Epithelial cell of proximal tubule (primary cell): ENCODE measurements at places on chromosomes 6 and 20. TPM values are rescaled to one million over a fixed set of nuclear protein-coding genes. Genes with fewer than 3 reads are reported as not detected.

DNA sequence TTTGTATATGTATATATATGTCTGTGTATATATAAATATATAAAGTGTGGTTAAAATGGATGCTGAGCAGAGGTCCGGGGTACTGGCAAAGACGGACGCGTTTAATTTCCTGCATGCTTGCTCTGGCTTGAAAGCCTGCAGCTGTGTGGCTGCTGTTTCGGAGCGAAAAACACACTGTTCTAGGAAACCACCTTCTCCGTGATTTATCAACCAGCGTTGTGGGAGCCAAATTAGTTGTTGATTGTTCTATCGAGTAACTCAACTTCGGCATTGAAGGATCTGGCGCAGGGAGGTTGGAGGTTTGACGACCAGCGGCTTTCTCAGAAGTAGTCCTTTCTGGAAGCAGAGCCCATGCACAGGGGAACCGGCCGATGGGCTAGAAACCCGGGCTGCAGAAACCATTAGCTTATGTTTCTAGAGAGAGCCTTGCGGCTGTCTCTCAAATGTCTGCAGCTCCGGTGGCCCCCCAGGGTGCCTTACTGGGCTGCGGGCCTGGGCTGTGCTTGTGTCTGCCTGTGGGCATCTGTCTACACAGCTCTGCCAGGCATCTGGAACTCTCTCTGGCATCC lies 81.8 kb downstream of the EDN3 start:
- DNase-seq, result no peak

- no peak for DNase-seq
Measured at GRCh38 chr6:33663727-33664449, 42.8 kb downstream of the ITPR3 start.

DNA sequence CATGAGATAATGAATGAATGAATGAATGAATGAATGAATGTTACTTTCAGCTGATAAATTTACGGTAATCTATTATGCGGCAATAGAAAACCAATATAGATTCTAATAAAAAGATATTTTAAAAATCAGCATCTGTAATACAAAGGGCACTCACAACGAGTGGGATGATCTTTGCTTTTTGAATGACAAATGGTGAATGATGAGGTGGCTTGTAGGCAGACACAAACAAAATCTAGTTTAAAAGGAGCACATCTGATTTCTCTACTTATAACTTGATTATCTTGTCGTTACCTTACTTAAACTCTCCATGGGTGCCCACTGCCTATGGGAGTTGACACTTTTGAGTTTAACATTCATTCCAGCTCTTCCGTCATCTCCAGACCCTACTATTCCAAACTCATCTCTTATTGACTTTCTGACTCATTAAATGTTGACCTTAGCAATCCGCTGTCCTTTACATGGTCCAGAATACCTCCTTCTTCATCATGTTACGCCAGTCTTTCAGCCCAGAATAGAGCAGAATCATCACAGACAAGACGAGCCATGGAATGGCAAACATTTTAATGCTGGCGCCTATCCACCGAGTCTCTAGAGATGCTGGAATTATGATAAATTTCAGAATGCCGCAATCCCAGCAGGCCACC lies 41.3 kb downstream of the NHLRC1 start:
- DNase-seq, result no peak

- DNase-seq, result no peak
Measured at GRCh38 chr6:152828431-152828830, 77.8 kb downstream of the VIP start.

DNA sequence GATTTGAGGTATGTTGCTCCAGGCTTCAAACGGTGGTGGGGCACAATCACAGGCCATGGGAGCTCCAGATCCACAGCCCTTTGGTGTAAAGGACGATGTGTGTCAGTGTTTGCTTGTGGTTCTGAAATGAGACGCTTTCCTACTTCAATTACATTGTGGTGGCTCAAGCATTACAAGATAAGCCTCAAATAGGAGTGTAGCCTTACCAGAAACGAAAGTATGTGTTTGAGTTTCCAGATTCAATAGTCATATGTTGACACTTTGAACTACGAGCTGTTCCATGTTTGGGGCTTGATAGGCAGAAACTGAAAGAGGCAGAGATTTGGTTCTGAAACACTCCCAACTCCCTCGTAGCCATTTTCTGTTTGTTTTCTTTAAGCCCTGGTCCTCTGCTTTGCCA lies 187.1 kb downstream of the MYLK4 start:
- DNase-seq, result no peak

- DNase-seq, result no peak
Measured at GRCh38 chr20:45919542-45920399, 7.8 kb upstream of the PLTP start.

DNA sequence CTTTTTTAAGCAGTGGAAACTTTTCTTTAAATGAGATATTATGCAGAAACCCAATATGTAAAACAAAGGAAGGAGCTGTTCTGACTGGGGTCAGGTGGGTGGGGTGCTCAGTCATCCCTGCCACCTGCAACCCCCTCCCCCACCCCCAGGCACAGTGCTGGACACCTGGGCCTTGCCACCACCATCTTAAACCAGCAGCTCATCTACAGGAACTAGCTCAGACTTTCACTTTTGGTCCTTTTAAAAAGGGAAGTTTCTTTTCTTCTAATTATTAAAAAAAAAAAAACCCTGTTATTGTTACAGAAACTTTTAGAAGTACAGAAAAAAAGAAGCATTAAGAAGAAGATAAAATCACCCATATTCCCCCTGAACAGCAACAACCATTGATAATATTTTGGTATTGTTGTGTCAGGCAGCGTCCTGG lies 37.1 kb downstream of the PPP1R16B start:
- no peak for DNase-seq

- no peak for DNase-seq
Measured at GRCh38 chr20:45951925-45952834, 17.7 kb downstream of the PCIF1 start.

DNA sequence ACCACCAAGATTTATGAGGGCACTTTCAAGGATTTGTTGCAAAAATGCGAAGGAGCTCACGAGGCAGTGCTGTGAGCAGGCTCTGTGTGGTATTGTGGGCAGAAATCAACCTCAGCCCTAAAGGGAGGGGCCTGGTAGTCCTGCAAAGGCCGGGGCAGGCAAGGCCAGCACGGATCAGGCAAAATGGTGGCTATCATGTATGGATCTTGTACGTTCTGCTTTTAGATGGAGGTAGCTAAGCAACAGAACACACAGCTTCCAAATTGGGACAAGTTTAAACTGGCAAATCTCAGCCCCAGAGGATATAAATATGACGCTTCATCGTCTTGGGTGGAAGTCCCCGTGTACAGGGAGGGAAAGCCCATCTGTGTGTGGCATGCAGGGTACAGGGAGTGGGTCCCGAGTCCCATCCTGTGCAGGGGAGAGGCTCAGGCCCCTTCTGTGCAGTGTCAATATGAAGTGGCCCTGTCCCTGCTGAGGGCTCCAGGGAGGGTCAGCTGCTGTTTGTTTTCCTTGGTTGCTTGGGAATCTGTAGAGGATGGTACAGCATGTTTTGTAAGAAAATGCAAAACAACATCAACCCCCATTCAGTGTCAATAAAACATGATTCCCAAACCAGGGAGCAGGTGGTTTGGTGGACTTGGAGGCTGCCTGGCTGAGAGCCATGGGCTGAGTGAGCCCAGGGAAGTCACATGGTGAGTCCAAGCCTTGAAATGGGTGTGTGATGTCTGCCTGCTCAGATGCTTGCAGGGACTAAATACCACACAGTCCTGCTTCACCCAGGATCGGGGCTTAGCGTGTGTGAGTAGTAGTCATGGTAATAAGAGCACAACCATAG lies 113.0 kb downstream of the SYCP2 start:
- DNase-seq, result no peak

DNA sequence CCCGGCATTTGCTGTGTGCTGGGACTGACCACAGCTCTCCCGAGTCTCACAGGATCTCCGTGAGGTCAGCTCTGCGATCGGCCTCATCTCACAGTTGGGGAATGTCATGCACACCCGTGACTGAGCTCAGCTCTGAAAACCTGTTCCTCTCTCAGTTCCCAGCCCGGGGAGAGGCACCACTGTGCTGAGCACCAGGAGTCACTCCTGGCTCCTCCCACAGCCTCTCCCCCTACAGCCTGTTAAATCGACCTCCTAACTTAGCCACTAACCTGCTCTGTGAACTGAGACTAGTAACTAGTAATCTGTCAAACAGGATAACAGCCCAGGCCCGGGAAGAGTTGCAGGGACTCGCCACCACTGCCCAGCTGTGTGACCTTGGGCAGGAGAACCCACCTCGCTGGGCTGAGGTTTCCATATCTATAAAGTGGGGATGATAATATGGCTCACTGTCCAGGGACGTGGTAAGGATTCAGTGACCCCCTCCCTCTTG lies 20.1 kb upstream of the NOL4L start:
- no peak for DNase-seq

GRCh38 chr6:146847426-146847825 lies 248.7 kb downstream of the ADGB start:
- no peak for DNase-seq

- DNase-seq, result no peak
Measured at GRCh38 chr6:74518035-74518434, 687.8 kb downstream of the COL12A1 start.

DNA sequence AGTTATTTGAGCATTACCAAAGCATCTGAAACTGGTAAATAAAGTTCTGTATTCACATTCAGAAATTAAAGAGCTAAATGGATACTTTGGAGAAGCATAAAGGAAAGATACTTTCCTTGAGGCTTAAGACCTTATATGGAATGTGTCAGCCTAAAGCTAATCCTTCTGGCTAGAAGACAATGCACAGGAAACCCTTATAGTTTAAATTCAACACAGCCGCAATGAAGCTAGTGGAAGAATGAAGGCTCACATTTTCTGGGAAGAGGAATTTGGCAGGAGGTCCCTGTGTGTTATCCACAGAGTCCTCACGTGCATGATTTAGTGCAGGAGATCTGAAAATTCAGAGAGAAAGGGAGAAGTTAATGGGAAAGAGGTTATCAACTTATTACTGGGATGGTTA lies 21.5 kb upstream of the CHD6 start:
- DNase-seq, result no peak

- DNase-seq, result no peak
Measured at GRCh38 chr6:56890066-56890465, 64.8 kb upstream of the BEND6 start.

DNA sequence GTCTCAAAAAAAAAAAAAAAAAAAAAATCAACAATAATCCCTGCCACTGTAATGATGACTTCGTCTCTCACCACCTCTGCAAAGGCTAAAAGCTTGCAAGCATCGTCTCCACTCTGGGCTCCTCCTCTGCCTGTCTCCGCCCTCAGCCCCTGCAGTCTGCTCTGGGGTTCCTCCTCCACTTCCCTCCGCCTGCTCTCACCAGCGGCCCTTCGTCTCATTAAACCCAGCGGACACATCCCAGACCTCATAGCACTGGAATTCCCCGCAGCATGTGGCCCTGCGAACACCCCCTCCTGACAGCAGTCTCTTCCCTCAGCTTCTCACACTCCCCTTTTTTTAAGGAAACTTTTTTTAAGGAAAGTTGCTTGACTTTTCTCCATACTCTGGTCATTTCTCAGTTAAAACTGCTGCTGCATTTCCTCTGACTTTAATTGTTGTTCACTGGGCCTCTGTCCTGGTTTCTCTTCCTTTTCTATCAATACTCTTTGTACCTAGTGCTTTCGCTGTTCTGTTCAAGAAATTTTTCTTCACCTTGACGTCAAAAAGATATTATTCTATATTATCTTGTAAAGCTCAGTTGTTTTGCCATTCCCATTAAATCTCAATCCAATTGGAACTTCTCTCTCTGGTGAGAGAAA lies 70.9 kb upstream of the PLEKHG1 start:
- DNase-seq, result no peak

DNA sequence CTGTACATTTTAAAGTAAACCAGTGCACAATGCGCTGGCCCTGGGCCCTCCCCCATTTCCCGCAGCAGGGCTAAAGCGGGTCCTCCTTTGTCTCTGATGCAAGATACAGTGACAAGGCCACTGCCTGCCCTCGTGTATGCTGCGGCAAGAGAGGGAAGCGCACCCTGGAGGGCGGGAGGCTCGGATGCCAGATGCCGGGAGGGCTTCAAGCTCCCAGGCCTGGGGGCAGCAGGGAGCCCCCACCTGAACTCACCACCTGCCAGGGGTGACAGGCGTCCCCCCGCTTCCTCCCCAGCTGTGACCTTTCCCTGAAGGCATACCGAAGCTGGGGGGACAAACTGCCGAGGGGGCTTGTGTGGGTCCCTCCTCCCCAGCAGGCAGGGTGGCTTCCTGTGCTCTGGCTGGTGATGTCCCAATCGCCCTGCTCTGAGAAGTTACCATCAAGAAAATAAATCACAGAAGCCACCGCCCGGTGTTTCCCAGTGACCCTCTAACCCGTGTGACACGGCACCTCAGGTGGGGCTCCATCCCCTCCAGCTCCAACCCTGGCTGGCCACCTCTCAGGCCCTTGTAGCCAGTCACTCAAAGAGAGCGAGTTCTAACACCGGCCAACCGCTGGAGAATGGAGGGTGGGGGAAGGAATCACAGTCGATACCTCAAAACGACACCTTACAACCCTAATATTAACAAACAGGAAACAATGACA lies 203.3 kb downstream of the PREX1 start:
- no peak for DNase-seq

DNA sequence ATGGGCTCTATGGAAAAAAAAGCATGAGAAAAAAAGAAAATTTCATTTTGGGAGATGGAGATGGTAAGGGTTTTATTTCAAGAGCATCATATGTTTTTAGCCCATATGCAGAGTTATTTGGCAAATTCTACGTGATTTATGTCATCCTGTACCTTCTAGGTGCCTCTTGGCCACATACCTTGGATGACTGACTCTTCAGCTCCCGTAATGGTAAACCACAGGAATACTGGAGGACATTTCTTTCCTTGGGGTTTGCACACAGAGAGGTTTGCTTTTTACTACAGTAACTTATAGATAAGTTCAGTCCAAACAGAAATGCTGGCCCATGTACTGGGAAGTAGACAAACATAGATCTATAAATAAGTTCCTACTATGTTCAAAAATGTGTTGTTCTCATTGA lies 132.2 kb downstream of the SH3BGRL2 start:
- no peak for DNase-seq

- no peak for DNase-seq
Measured at GRCh38 chr6:37931066-37931465, 111.5 kb downstream of the ZFAND3 start.

DNA sequence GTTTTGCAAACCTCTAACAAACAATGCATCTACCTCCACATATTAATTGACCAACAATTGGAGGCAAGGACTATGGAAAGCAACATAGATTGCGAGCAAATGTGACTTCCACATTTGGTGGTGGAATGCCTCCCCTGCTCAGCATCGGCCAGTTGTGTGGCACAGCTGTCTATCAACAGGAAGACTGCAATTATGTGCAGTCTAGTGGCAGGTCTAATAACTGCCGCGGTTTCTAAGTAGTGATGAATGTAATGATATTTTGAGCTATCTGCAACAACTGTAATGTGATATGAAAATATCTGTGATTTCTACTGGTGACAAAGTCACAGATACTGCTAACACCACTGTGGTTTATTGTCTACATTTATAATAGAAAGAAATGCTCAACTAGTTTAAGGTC lies 56.8 kb downstream of the NCR2 start:
- no peak for DNase-seq

FBXO5 gene
- 30.8 and 46.1 TPM in 2 replicates for total RNA-seq

MOXD1 gene
- total RNA-seq, result 28.5 and 47.9 TPM in 2 replicates

BTNL2 gene
- 0.63 TPM in 1 of 2 replicates, not detected in the other for total RNA-seq

HTR1B gene
- 0.43 TPM in 1 of 2 replicates, not detected in the other for total RNA-seq

DYNLT2 gene
- total RNA-seq, result 0.80 and 2.5 TPM in 2 replicates

PRKN gene
- total RNA-seq, result 0.07 and 0.58 TPM in 2 replicates

TNF gene
- total RNA-seq, result 13.9 and 14.2 TPM in 2 replicates

TCF15 gene
- total RNA-seq, result 2.6 and 4.0 TPM in 2 replicates
